D721Med (cell line): ENCODE measurements at places on chromosomes 7 and 10.

- no peak for DNase-seq
Measured at GRCh38 chr7:104993217-104993862, 20.7 kb upstream of the KMT2E start.

DNA sequence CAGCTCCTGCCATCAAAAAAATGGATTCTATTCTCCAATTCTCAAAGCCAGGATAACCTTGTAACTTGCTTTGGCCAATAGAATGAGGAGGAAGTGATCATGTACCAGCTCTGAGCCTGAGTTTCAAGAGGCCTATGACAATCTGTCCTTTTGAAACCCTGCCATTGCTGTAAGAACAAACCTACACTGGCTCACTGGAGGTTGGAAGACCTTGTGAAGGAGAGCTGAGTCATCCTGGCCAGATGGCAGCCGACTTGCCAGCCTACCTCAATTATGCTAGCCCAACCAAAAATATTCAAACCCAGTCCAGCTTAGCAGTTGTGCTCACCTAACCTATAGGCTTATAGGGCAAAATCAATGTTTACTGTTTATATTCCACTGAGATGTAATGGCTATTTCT lies 93.0 kb downstream of the HGF start:
- no peak for DNase-seq

- no peak for DNase-seq
Measured at GRCh38 chr7:20447021-20447650, 116.4 kb downstream of the ITGB8 start.

GRCh38 chr7:106269254-106269961 lies 15.4 kb downstream of the NAMPT start:
- no peak for DNase-seq

- no peak for DNase-seq
Measured at GRCh38 chr10:81248886-81249285, 626.1 kb upstream of the NRG3 start.

- DNase-seq, result no peak
Measured at GRCh38 chr10:88702848-88703597, 3.0 kb upstream of the LIPK start.
